GM12878 (cell line): ENCODE measurements at places on chromosomes 1 and 21.

- no peak for DNase-seq
Measured at GRCh38 chr1:60989749-60990713, 92.3 kb upstream of the NFIA start.

DNA sequence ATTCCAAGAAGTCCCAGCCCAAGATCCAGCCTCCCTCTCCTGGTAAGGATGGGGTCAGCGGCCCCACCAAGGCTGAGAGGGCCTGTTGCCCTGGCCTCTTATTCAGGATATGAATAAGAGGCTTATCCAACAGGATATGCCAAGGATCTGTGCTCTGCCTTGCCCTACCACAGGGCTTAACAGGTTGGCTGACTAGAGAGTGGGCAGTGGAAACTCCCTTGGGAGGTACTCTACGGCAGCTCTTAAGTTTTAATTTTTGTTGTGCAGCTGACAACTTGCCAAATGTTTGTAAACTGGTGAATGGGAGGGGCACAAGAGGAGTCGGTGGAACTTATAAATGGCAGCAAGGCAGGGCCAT is 16.5 kb upstream of the PIGV start:
- DNase-seq = no peak

DNA sequence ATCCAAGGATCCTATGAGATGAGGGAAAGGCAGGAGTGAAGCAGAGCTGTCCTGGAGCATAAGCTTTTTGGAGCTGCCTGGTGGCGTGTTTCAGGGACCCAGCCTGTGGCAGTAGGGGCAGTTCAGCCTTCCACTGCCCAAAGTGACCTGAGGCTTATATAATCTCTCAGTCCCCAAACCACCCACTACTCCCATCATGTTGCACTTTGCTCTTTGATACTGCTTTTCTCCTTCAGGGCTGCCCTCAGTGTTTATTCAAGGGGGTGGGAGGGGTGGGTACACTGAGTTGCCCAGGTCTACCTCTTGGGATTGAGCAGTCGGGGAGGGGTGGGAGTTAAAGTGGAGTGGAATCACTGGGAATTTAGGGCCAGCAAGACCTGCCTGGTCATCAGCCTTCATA is 9.3 kb downstream of the HCN3 start:
- DNase-seq = no peak

DNA sequence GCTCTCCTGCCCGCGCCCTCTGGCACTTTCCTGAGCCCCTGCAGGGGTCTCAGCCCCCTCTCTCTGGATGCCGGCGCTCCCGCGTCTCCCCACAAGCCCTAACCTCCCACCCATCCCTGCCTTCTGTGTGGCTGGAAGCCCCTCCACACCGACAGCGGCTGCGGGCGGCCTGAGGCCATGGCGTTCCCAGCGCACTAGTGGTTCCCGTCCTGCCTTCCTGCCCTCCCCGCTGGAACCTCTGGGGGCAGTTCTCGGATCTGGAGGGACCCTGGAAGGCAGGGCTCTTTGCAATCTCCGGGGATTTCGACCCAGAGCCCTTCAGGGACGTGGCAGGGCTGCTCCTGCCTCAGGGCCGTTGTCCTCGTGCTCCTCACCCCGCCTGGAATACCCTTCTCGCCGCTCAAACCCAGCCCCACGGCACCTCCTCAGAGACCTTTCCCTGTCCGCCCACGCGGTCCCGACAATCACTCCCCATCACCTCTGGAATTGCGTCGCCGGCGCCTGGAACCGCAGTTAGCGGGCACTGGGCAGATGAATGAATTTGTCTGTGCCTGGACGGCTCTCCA is 493 bp upstream of the ESPN start:
- no peak for DNase-seq

- DNase-seq = no peak
Measured at GRCh38 chr1:36729289-36729688, 246.6 kb upstream of the CSF3R start.

DNA sequence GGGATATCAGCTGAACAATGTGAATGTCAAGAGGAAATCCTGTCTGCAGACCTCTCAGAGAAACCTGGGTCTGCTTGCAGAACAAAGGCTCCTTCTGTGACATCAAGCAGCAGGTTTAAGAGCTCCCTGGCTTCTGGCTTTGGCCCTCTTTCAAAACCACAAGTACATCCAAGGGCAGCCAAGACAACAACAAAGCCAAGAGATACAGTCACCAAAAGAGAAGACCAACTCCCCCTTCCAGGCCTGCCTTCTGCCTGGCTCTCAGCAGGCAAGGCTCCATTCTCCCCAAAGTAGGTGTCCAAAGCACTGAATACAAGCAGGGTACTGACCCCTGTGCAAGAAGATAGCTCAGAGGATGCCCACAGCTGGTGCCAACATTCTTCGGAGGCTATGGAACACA is 11.5 kb downstream of the BCAR3 start:
- no peak for DNase-seq

DNA sequence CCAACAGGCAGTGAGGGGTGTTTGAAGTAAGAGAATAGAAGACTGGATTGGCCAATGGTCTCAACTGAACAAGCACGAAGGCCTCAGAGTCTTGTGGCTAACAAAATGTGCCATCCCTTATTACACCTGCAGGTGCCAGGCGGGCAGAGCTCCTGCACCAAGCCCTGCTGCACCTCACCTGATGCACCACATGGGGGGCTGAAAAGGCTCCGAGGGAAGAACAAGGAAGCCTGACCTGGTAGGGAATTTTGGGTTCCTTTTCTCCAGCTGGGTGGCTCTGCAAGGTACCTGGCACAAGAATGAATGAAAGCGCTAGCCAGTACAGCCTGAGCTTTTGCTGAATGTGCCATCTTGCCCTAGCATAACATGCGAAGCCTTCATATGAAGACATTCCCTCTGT is 9.7 kb downstream of the HSD3B1 start:
- DNase-seq = no peak
